ENCODE measurements at places on chromosomes 13 and 19.

GRCh38 chr13:102651392-102651791, 43.5 kb downstream of the METTL21C start:
- no peak for DNase-seq

DNA sequence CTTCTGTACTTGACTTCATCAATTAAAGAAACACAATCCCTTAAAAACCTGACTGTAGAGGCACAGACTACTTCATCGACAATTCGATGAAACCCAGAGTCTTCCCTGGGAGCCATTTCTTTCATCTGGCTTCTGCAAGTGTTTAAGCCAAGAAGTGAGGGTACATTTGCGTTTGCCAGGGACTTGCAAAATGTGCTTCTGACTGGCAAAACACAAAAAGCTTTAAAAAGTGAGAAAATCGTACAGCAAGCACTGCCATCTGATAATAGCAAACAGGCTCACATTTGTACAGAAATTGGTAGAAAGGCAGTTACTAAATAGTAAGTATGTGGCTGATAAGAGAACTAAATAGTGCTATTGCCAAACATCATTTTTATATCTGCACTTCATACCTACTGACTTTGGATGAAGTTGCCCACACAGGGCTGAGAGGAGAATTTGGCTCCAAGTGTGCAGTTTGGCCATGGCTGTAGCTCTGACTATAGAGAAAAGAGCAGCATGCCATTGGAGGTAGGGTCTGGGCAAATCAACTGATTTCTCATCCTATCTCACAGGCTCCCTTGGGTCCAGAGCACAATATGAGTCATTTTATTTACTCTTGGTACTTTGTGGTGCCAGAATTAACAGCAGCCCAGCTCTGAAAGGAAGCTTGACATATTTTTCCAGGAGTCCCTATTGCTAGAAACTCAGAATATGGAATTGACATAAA, 358.1 kb downstream of the OXGR1 start:
- DNase-seq = no peak

- DNase-seq = no peak
Observed at GRCh38 chr19:28864024-28864503, 348.9 kb downstream of the UQCRFS1 start.

DNA sequence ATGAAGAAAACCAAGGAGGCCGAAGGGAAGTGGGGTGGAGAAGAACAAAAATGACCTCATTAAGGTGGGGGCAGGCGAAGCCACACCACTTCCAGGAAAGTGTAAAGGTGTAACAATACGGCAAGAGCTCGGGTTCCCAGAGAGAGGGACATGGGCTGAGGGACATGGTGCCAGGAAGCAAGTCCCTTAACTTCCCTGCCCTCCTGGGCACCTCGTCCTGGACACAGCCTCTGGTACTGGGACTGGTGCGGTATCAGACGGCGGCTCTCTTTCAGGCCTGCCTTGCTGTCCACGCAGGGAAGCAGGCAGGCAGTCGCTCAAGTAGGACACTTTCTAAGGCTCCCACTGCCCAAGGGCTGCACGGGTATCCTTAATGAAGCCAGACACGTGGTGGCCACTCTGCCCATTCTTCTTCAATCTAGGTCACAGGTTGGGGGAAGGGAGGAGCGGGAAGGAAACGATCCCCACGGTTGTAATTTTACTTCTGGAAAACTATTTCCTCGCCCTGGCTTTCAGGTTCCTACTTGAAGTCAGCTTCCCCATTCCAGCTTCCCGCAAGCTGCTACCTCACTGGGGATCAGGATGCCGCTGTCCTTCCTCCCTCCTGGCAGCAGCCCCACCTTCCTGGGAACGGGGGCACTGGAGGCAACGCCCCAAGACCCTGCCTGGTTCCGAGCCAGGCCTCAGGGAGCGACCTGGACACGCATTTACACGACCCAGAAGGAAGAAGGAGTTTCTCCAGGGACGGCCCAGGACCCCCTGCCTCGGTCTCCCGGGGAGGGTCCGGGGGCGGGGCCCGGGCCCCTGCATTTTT, 1.2 kb downstream of the AP3D1 start:
- DNase-seq = no peak

GRCh38 chr13:20716951-20717350, 13.5 kb downstream of the IL17D start:
- DNase-seq = no peak

DNA sequence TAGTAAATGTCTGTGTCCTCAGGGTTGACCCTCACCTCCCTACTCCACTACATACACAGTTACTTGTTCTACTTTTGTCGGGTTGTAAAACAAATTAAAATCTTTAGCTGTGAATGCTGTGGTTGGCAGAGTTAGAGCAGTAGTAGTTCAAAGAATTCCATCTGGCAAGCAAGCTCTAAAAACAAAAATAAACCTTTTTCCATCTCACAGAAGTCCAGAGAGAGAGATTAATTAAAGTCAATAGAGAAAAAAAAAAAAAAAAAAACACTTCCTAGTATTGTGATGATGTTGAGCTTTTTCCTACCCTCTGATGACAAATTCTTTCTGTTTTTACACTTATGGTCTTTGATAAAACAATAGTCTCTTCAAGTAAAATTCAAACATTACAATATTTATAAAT, 338.4 kb downstream of the PCDH17 start:
- no peak for DNase-seq

- DNase-seq = no peak
Observed at GRCh38 chr13:97001636-97002035, 7.4 kb upstream of the OXGR1 start.

- peak; percentile 78 for DNase-seq
Observed at GRCh38 chr19:1853295-1854038, 5.2 kb upstream of the REXO1 start.

DNA sequence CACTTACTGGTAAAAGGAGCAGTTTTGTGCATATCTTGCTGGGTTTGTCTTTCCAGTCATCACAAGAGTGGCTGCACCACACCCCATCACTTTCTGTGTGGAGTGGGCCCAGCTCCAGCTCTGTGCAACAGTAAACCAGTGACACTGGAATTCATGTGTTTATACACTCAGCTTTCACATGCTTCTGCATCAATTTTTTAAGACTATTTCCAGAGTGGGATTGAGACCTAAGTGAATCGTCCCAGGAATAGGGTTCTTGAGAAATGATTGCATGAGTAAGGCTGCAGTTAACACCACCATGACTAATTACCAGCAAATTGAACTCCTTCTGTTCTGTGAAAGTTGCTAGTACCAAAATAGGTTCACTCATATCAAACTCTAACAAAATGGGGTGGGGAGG, 5.3 kb upstream of the CFAP97D2 start:
- DNase-seq = no peak

GRCh38 chr13:75724752-75725517, 88.8 kb downstream of the LMO7 start:
- no peak for DNase-seq

DNA sequence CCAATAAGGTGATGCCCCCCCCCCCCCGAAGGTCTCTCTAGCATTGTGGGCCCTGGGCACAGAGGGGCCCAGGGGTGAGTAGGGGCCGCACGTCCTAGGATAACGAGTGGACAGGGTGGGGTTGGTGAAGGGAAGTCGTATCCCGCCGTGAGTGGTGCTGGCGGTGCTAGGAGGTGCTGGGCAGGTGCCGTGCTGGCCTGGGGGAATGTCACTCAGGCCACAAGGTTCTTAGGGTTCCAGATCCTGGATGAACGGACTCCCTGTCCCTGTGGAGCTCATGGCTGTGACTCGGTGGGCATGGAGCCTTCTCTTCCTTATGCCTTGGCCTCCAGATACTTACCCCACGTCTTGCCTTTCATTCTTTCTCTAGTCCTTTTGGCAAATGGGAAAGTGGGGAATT, 157.4 kb upstream of the SOX1 start:
- peak; percentile 12 for DNase-seq

- DNase-seq = no peak
Observed at GRCh38 chr19:38657633-38658222, 10.3 kb downstream of the ACTN4 start.

- no peak for DNase-seq
Observed at GRCh38 chr13:50993371-50993770, 83.8 kb downstream of the RNASEH2B start.

GRCh38 chr19:17576758-17577456, 21.5 kb downstream of the COLGALT1 start:
- DNase-seq = peak; percentile 76

GRCh38 chr13:45295536-45295935, 45.4 kb downstream of the TPT1 start:
- no peak for DNase-seq

- no peak for DNase-seq
Observed at GRCh38 chr13:111844682-111845081, 222.3 kb upstream of the SOX1 start.

- no peak for DNase-seq
Observed at GRCh38 chr19:9139609-9140158, 513 bp upstream of the ZNF317 start.

DNA sequence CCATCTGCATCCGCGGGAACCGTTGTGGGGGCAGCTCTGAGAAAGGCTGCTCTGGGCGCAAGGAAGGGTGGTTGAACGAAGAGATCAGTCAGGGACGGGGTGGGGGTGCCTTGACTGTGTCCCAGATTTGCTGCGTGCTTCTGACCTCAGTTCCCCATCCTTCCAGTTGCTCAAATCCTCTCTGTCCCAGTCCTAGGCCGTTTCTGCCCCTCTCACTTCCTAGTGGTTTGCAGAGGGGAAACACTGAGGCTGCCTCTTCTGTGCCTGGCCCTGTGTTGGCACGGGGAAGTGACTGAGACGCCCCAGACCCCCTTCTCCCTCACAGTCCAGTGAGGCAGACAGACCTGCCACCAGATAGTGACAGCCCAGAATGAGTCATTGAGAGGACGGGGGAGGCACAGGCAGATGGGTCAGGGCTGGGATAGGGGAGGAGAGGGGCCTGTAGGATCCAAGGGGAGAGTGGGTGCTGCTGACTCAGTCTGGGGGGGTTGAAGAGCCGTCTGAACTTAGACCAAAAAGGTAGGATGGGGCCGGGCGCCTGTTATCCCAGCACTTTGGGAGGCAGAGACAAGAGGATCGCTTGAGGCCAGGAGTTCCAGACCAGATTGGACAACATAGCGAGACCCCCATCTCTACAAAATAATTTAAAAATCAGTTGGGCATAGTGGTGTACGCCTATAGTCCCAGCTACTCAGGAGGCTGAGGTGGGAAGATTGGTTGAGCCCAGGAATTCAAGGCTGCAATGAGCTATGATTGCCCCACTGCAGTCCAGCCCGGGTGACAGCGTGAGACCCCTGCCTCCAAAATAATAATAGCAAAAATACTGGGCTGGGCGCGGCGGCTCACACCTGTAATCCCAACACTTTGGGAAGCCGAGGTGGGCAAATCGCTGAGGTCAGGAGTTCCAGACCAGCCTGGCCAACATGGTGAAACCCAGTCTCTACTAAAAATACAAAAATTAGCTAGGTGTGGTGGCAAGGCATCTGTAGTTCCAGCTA, 26.5 kb downstream of the NUMBL start:
- DNase-seq = no peak

DNA sequence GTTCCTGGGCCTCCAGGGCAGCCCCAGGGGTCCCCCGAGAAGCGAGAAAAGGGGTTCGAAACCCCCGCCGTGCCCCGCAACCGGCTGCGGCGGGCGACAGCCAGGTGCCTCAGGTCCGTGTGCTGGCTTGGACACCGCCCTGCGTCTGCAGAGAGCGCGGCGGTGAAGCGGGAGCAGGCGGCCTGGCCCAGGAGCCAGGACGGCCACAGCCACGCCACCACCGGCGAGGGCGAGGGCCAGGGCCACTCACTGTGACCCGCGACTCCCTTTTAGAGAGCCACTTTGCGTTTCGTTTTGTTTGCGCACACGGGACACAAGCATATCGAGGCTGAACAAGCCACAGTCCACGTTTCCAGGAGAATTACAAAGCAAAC, 110.4 kb downstream of the CRYL1 start:
- DNase-seq = no peak

DNA sequence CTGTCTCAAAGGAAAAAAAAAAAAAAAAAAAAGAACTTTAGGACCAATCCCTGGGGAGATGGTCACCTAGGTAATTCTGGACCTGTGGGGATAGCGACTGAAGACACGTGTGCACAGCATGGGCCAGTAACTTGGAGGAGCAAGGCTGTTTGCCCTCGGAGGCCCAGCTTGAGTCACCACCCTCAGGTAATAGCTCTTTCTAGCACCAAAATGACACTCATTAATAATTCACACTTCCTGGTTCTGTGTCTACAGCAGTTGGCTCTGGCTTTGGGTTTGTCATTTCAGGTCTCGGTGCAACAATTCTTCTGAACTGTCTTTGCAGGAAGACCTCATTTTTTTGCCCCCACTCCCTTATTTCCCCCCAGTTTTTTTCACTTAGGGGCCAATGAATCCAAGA, 3.9 kb upstream of the ATP11A start:
- no peak for DNase-seq

GRCh38 chr13:49585220-49586157, at the start of gene RCBTB1:
RCBTB1 (minus strand) TSS chr13:49585558; CDS start chr13:49567279, 18,279 bp downstream.
- peak; percentile 83 for DNase-seq

DNA sequence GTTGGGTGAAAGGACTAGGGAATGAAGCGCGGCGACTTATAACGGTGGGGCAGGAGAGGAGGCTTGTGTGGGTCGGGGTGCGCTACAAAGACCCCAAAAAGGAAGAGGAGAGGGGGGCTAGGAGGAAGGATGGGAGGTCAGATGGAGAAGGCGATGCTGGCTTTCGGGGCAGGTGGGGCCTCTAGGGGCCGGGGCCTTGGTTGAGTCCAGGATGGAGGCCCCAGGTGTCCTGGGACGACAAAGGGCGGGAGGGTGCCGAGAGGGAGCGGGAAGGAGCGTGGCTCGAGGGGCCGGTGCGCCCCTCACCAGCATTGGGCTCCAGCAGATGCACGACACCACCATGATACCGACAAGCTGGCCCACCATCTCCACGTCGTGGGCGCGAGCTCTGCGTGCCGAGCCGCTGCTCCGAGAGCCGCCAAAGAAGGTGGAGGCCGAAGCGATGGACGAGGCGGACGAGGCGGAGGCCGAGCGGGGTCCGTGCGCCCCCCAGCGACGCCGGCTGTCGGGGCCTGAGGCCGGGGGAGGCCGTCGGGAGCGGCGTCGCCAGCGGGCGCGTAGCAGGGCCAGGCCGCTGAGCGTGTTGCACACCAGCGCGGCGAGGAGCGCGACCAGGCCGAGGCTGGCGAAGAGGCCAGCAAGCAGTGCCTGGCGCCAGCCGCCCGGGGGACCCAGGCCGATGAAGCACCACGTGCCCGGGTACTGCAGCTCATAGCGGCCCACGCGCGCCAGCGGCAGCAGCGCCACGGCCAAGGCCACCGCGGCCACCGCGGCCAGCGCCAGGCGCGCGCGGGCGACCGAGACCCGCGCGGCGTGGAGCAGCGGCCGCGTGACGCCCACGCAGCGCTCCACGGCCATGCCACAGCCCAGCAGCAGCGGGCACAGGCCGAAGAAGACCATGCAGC, 1.8 kb downstream of the PTGER1 start:
- no peak for DNase-seq

DNA sequence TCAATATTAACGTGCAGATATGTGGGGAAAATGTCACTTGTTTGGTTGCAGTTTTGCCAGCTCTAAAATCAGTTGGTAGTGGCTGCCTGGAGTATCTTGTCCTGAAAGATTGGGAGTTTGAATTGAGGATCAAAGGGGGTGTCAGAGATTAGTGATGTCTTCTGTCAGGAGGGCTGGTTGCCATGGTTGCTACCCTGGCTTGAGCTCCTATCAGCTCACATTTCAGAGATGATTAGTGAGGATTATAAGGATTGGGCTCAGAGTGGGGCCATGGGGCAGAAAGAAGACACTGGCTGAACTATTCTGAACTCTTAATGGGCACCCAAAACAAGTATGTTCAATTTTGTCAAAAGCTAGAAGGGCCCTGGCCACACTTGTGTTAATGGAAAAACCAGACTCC, 95.5 kb upstream of the RNF113B start:
- no peak for DNase-seq

- DNase-seq = no peak
Observed at GRCh38 chr13:76833441-76833954, 52.7 kb downstream of the KCTD12 start.

All from right forelimb (tissue), 1 donor.